ENCODE measurements at places on chromosomes 16 and 17.

GRCh38 chr16:68948230-68948910 lies 105.0 kb downstream of the TANGO6 start:
- DNase-seq: no peak

- peak; percentile 13 for DNase-seq
Observed at GRCh38 chr17:4881761-4882555, 17.4 kb upstream of the C17orf107 start.

- DNase-seq: no peak
Observed at GRCh38 chr16:88087517-88087877, 136.3 kb downstream of the BANP start.

DNA sequence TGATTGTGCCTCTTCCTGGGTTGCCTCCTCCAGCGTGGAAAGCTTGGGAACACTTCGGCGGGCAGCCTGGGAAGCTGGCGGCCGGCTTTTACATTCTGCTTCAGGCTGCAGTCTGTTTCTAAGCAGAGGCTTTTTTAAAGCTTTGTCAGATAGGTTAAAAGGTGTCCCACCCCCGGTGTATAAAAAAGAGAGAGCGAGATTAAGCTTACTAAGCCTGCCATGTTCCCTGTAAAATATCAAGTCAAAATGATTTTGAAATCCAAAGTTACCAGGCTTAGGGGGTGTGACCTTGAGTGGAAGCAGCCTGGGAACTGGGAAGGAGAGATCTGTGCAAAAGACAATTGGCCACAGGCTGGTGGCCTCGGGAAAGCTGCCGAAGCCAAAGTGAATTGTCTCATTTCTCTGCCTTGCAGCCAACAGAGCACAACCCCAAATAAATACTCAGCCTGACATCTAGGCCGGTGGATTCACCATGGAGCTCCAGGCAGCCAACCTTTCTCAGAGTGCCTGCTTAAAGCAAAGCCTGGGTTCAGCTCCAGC lies 254.5 kb downstream of the FTO start:
- DNase-seq: no peak

DNA sequence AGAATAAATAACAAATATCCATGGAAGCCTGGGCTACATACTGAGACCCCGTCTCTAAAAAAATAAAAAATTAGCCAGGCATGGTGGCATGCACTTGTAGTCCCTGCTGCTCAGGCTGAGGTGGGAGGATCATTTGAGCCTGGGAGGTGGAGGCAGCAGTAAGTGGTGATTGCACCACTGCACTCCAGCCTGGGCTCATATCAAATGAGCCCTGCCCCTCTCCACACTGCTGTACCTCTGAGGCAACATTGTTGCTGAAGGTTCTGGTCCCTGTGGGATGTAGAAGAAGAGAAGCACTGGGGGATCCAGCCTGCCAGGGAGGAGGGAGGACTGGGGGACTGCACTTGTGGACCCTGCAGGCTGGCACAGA lies 11.4 kb upstream of the ARHGAP23 start:
- peak; percentile 49 for DNase-seq

GRCh38 chr17:36885153-36885735 lies 52.0 kb upstream of the LHX1 start:
- DNase-seq: no peak

DNA sequence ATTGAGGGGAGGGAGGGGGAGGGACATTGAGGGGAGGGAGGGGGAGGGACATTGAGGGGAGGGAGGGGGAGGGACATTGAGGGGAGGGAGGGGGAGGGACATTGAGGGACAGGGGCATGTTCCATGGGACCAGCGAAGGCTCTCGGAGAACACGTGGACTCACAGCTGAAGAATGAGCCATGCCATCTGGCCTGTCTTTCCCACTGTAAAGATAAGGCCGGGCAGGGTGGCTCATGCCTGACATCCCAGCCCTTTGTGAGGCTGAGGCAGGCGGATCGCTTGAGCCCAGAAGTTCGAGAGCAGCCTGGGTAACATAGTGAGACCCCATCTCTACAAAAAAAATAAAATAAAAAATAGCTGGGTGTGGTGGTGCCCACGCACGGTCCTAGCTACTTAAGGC lies 32.5 kb downstream of the RPH3AL start:
- DNase-seq: no peak

DNA sequence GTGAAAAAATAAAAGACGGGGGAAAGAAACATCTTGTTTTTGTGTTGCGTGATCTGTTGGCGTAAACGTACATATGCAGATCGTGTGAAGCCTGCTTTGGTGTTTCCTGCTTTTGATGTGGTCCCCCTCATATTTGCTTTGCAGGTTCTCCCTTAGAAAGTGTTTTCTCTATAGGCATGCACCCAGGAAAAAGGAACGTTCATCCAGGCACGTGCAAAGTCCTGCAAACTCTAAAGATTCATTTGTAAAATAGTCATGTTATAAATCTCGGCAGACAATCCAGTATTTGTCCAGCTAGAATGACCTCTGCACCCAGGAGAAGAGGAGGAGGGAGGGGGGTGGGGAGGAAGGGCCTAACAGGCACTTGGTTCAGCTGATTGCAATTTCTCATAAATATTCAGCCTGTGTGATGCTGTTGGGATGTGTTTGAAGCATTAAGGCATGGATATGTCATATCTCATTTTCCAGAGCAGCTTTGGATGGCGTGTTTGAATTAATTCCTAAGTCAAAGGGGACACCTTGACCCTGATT lies 40.3 kb upstream of the DDX52 start:
- DNase-seq: no peak

GRCh38 chr16:15873301-15873700 lies 15.1 kb downstream of the CEP20 start:
- DNase-seq: no peak

DNA sequence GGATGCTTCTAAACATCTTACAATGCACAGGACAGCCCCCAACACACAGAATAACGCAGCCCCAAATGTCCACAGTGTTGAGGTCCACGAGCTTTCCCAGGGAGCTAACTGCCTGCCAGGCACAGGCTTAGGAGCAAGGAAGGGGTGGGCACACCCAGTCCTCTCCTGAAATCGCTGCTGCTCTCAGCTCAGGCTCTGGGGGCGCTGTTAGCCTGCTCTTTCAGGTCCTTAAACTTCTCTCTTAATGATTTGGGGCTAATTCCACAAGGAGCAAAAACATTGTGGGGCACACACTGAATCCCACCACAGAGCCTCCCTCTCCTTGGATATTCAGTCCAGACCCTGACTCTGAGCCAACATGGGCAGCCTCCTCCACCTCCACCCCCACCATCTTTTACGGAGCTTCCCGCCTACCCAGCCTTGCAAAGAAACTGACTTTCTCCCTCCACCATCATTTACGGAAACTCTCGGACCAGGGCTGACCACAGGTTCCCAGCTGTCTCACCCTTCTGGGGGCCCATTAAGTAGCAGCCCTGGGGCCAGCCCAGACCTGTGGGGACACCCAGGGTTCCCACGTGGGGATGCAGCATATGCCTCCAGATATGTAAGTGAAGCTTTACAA lies 1.1 kb downstream of the CD300H start:
- DNase-seq: peak; percentile 8

DNA sequence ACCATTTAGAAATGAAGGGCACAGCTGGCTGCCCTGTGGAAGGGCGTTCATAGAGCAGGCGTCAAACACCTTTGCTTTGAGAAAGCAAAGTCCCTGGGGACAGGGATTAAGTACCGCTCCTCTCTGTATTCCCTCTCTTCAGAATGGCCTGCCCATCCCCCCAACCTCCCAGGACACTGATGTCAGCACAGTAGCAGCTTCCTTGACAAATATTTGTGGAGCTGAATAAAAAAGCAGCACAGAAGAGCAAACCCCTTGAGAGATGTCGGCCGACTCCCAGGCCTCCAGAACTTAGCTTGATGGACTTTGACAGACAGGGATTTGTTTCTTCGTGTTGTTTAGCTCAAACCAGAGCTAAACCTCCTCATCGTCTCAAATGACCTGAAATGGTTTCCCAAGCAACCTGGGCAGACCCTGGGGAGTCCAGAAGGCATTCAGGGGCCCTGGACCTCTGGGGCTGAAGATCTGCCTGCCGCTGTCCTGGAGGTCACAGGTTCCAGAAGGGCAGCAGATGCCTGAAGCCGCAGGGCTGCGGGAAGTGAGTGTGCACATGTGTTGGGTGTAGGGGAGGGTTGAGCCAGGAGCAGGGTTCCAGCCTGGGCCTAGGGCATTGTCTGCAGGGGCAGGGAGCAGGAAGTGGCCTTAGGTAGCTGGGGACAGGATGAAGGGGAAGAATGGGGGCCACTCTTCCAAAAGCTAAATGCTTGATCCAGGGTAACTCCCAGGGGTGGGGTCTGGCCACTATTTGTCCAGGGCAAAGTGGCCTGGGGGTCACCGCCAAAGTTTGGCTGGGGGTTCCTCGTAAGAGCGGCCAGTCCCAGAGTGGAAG lies 42.3 kb upstream of the NKD1 start:
- no peak for DNase-seq

- no peak for DNase-seq
Observed at GRCh38 chr17:41004397-41004796, 4.5 kb downstream of the KRTAP3-1 start.

- peak; percentile 33 for DNase-seq
Observed at GRCh38 chr17:75980188-75981018, 1.4 kb downstream of the TEN1 start.

DNA sequence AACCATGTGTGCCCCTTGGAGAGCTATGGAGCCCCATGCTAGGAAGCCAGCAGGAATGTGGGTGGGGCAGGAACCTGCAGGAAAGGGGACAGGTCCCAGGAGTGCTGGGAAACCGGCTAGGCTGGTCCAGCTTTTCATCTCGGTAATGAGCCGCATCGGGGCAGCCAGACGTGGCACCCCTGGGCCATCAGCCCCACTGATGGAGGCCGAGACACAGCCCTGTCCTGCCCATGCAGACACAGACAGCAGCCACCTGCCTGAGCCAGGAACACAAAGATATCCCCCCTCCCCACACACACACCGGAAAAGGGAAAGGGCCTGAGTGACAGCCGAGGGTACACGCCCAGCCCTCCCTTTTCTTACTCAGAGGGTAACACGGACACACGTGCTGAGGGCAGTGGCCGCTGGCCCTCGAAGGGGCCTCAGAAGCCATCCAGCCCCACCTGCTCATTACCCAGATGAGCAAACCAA lies 18.1 kb downstream of the PPL start:
- DNase-seq: no peak

GRCh38 chr16:83021746-83022145 lies 395.0 kb downstream of the CDH13 start:
- DNase-seq: no peak

DNA sequence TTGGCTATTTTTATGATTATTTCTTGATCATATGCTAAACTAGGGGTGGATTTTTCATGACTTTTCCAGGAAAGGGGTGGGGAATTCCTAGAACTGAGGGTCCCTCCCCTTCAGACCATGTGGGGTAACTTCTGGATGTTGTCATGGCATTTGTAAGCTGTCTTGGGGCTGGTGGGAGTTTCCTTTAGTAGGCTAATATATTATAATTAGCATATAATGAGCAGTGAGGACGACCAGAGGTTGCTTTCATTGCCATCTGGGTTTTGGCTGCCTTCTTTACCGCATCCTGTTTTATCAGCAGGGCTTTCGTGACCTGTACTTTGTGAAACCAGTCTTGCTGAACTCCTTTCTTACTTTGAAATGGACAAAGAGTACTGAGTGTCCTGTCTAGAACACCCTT lies 40.4 kb upstream of the ABCA5 start:
- DNase-seq: no peak

DNA sequence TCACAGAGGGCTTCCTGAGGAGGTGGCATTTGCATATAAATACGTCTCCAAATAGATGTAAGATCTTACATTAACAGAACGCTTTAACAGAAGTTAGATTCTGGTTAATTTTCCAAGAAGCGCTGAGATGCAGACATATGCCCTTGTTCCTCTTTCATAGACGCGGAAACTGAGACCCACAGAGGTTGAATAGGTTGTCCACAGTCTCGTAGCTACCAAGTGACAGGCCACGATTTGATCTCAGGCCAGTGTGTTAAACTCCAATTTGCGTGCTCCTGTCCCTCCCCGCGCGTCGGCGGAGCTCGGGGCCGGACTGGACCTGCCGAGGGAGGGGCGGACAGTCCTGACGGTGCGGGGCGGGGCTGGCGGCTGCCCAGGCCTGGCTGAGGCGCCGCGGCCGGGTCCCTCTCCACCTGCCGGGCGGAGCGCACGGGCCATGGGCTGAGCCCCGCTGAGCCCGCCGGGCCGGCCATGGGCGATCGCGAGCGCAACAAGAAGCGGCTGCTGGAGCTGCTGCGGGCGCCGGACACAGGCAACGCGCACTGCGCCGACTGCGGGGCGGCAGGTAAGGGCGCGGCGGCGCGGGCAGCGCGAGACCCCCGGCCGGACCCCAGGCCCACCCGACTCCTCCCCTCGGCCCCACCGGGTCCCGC lies at the start of gene ADAP2:
ADAP2 (plus strand) TSS at position 402 of the 653 bp plus-strand sequence; CDS start at position 472, 70 bp downstream.
- DNase-seq: no peak

DNA sequence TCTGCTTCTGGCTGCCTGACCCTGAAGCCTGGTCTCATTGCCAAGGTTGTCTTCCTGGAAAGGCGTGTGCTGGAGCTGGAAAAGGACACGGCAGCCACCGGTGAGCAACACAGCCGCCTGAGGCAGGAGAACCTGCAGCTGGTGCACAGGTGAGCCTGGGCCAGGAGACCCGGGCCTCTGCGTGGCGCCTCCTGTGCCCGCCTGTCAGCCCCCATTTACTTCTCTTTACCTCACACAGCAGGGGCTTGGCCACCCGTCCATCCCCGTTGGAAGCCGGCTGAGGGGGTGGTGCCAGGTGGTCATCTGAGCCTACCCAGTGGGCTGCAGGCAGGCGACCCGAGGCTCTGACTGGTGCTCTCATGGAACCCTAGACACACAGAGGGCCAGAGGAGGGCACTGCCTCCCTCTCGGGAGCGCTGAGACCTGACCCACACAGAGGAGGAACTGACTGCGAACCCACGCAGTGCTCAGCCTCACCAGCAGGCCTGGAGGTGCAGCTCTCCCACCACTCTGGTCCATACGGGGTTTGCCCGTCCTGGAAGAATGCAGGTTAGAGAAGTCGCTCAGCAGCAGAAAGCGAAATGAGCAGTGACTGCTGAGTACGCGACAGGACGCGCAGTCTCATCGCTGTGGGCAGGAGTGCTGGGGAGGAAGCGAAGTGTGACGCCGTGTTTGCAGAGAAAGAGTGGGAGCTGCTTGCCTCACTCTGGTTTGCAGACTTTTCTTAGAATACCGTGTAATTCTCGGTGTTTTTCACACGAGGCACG lies 21.9 kb upstream of the CAPN15 start:
- DNase-seq: no peak

DNA sequence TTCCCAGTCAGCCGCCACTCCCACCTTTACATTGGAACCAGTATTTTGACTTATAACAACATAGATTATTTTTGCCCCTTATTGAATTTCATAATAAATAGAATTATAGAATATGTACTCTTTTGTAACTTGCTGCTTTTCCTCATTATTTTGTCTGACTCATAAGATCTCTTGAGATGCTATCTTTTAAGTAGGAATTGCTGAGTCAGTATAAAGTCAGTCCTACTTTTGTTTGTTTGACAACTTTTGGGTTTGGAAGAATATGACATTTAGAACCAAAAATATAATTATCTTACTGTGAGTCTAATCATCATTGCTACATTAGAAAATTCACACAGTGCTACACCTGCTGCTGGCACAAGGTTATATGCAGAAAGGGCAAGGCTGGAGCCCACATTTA lies 69.7 kb downstream of the STXBP4 start:
- DNase-seq: no peak
